OCI-LY7 (cell line): ENCODE measurements at places on chromosomes 5 and 9.

DNA sequence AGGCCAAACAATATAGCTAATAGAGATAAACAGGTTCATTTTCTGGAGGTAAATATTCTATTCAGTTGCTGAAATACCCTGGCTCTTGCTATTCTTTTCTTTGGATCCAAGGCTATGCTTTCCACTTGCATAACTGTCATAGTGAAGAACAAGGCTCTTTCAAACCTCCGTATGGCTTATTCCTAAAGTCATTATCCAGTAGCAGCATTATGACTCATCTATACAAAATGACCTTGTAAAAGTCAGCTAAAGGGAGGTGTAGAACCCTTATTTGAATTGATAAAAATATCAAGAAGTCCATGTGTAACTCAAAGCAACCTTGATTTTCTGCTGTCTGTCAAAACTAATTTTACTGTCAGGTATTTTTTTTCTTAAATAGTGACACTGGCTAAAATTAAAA lies 447.8 kb downstream of the PLK2 start:
- no peak for DNase-seq

DNA sequence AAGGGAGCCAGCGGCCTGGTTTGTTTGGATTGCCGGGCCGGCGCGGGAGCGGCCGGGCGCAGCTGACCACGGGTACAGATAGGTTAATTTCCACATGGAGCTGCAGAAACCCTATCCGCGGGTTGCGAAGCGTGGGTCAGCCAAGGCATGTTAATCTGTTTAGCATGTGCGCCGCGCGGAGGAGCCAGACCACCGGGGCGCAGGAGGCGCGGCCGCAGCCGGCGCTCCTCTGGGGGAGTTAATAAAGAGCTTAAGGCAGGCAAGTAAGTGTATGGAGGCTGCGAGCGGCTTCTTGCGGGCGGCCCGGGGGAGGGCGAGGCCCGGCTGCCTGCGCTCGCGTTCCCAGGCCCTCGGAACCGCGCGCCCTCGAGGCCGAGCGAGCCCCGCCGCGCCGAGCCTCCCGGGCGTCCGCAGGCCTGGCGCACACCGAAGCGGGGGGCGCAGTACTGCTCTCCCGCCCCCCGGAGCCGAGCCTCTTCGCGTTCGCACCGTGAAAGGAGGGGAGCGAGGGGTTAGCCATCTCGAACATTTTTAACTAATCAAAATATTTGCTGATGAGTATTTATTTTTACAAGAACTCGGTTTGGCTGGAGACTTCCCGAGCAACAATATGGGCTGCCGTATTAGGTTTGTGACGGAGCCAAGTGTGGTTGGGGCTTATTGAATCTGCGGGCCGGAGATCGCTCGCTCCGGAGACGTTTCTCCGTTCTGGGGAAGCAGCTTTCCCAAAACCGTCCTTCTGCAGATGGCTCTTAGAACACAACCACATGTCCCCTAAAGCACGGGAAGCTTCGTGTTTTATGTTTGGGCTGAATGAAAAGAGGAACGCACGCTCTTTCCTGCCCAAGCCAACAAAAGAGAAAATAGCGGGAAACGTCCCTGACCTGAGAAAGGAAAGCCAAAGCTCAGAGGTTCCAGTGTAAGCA lies 28.8 kb downstream of the FOXD1 start:
- DNase-seq = no peak

DNA sequence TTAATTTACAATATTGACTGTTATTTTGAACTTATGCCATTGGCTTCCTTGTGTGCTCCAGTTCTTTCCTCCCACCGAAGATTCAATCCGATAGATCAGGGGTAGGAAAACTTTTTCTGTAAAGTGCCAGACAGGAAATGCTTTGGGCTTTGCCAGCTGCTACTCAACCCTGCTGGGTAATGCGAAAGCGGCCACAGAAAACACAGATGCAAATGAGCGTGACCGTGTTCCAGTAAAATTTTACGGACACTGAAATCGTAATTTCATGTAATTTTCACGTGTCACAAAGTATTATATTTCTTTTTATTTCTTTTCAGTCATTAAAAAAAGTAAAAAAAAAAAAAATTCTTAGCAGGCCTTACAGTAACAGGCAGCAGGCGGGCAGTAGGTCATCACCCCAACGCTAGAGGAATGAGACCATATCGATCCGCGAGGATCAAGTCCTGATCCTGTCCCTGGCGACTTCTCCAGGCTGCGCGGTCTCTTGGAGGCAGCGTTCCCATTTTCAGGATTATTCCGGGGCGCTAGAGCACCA lies 599 bp downstream of the NMRK1 start:
- DNase-seq = peak; percentile 75

DNA sequence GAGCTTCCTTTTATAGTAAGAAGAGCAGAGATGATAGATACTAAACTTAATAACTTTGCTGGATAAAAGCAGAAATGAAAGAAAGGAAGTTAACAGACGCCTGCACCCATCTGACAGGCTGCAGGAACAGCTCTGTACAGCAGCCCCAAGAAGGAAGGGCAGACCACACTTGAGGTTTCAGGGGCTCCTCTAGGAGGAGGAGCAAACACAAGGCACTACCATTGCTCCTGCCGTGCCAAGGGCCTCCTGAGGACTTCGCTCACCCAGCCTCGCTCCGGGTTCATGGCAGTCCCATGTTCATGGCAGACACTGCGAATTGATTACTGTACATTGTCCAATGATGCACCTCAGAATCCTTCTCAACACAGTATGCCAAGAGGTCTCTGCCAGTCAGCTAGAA lies 85.1 kb downstream of the AMBP start:
- DNase-seq = no peak

DNA sequence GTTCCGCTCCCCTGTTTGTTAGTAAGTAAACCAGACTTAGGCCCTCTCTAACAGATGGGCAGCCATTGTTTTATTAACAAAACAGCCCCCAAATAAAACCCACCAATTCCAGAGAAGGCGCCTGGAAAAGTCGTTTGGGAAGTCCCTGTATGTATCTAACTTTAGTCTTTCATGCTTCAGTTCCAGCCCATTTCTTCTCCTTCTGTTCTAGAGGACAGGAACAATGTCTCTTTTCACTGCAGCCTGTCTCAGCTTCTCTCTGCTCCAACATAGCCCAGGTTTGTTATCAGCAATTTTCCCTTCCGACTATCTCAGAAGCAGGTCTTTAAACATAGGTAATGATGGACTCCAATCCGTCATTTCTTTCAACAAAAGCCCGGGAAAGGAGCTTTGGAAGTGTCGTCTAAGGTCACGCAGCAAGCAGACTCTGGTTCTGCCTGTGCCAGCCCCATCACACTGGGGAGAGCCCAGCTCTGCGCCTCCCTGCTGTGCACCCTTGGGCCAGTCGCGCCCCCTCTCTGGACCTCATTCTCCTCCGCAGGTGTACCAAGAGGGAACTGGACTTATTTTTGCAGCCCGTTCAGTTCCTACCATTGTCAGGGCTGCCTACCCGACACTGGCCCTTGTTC lies 9.6 kb upstream of the AKNA start:
- no peak for DNase-seq

DNA sequence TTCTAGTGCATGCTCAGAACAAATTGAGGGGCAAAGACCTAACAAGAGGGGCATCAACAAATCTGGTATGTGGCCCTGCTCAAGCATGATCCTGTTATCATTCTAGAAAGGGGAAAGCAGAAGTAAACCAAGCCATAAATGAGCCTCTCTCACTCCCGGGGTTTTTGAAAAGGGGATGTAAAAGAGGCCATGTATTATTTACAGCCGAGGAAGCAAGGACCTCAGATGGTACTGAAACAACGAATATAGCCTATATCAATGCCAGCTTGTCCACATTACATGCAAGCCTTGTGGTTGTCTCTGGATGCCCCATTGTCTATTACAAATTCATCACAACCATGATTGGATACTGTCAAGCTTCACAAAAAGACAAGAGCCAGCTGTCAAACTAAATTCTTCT lies 211.3 kb downstream of the DCP2 start:
- no peak for DNase-seq

DNA sequence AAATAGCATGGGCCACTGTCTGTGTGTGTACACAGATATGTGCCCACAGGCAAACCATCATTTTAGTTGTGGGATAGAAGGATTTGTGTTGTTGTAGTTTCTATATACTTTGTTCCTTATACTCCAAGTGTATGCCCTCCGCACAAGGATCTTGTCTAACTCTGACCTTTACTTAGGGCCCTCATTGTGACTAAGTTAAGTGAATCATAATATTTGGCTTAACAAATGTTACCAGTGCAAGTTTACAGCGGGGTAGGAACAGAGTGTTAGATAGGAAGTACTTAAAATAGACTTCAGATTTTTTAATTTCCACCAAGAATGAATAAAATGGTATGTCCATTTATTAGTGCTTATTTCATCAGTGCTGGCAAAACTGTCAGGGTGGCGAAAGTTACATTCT lies 29.5 kb upstream of the CYFIP2 start:
- no peak for DNase-seq

DNA sequence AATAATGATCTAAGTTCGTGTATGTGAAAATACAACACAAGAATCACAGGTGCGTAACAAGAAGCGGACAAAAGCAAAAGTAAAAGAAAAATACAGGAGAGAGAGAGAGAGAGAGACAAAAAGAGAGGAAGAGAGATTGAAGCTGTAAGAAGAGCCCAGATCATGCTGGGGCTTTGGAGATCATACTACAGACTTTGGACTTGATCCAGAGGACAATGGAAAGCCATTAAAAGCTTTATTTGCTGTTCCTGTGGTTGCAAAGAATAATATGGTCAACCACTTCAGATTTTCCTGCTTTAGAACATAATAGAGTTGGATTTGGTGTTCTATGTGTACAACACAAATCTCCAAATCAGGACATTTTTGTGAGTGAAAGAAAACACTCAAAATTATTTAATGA lies 561.4 kb downstream of the CAAP1 start:
- no peak for DNase-seq

GRCh38 chr5:36414869-36415282 lies 113.2 kb upstream of the RANBP3L start:
- peak; percentile 45 for DNase-seq

- no peak for DNase-seq
These were observed 162.0 kb downstream of the RGS3 start for GRCh38 chr9:113625486-113625885.

DNA sequence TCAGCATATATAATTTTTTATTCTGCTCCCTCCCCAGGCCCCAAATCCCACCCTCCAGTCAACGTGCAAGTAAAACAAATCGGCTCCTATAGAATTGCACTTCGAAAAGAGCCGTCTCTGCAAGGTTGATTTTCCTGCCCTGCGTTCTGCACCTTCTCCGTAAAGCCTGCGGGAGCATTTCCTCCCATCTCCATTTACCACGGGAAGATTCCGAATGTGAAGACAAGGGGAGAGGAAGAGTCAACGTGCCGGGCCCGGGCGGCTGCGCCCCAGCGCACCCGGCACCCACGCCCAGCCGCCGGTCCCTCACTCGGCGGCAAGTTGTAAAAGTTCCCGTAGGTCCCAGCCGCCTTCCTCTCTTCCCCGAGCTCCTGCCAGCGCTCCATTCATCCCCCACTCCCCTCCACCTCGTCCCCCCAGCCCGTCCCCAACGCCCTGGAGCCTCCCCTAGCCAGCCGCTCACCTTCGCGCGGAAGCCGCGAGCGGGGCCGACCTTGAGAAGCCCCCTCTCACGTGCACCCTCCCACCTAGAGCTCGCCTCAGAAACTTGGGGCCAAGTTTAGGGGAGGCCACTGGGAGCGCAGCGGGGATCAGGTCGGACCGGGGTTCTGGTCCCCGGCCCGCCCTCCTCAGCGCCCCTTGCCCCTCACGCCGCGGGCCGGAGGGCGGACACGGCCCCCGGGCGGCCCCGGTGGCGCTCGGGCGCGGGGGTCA lies 431 bp downstream of the BNC2 start:
- DNase-seq = no peak

GRCh38 chr9:136122425-136123383 lies 4.0 kb upstream of the TMEM250 start:
- DNase-seq = peak; percentile 69

DNA sequence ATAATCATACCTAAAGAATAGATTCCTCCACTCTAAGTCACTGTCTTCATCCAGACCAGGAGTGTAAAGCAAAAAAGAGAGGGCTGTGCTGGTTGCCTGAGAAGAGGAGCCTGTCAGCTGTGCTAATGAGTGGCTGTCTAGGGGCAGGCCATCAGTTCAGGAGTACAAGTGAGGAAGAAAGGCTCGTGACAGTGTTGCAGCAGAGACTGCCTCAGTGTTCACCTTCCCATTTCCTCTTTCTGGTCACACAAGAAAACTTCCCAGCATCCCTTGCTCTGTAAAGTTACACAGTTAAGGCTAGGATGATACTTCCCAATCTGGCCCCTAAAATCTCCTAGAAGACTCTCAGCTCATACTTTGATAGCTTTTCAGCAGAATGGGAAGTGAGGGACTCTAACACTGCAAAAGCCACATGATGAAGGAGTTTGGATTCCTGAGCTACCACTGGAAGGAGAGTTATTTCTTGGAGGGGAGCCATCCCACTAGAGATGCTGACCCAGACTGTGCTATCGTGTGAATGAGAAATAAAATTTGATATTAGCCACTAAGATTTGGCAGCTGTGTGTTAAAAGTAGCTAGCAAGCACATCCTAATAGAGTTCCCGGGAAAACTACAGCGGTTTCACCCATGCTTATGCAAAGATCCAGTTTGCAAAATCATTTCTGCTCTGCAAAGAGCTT lies 67.1 kb downstream of the ADAMTS12 start:
- no peak for DNase-seq

DNA sequence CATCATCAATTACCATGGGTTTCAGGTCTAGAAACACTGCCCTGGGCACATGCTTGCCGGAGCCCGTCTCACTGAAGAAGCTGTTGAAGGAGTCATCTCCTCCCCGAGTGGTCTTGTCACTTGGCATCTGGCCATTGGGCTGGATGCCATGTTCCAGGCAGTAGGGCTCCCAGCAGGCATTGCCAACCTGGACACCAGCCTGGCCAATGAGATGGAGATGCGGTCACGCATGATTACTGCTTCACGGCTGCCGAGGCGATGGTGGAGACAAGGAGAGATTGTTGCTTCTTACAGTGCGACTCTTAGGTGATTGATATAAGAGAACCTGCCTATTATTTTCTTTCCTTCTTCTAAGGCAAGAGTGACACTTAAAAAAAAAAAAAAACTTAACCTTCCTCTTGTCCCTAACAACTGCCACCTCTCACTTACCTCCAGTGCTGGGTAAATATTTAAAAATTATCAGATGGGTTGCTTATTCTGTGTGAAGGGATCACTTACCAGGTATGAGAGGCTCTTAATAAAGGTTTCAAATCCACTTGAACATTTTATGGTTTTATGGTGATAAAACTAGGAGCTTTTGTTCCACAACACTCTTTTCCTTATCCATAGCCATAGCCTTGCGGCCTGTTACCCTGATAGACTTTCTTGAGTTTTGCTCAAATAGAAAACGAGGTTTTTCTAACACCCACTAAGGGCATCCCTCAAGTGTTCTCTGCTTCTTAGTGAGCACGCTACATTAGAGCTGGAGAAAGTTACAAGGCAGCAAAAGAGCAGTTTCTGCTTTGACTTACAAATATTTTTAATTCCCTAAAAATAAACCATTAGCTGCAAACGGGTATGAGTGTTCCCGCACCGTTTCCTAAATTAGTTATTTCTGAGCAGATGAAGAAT lies 41.2 kb downstream of the NIM1K start:
- DNase-seq = no peak

- DNase-seq = no peak
These were observed 7.6 kb downstream of the PAM start for GRCh38 chr5:102762562-102763227.
